Pancreas (tissue), 10 donors: ENCODE measurements at places on chromosomes 2 and 18. TPM values are rescaled to one million over a fixed set of nuclear protein-coding genes. Genes with fewer than 3 reads are reported as not detected.

The ANKAR gene
- 5.9 TPM for total RNA-seq

The UGT1A4 gene
- total RNA-seq, result not detected

The LIPG gene
- total RNA-seq, result 1.1 TPM

The AMER3 gene
- total RNA-seq, result 0.25 TPM

The NR4A2 gene
- 3.1 TPM for total RNA-seq

The SFT2D3 gene
- 2.7 TPM for total RNA-seq

GRCh38 chr2:181456660-181457120, 496 bp upstream of the ITGA4 start:
- H3K4me1 ChIP-seq, result no peaks in the 10 kb centered on the region
- H3K27me3 ChIP-seq, result peaks cover 3% of the 10 kb centered on the region
- peak overlapping the region; percentile 37 for H3K4me3 ChIP-seq
- DNase-seq, result no peak

- peaks cover 8% of the 10 kb centered on the region for H3K36me3 ChIP-seq
- H3K27me3 ChIP-seq, result no peaks in the 10 kb centered on the region
- H3K27ac ChIP-seq, result no peak overlapping the region
- DNase-seq, result peak; percentile 57
- H3K4me3 ChIP-seq, result peak overlapping the region; percentile 82
Measured at GRCh38 chr2:240569998-240570530, 1.8 kb downstream of the RNPEPL1 start.
